ENCODE measurements at places on chromosomes 16 and 17.

- DNase-seq = peak; percentile 51
Observed at GRCh38 chr17:8941520-8941919, 24.0 kb downstream of the PIK3R5 start.

- no peak for DNase-seq
Observed at GRCh38 chr17:77928519-77929179, 29.9 kb upstream of the TNRC6C start.

- peak; percentile 79 for DNase-seq
Observed at GRCh38 chr17:17641621-17642409, 39.4 kb upstream of the RAI1 start.

- no peak for DNase-seq
Observed at GRCh38 chr17:79304884-79305283, 230.3 kb downstream of the ENGASE start.

DNA sequence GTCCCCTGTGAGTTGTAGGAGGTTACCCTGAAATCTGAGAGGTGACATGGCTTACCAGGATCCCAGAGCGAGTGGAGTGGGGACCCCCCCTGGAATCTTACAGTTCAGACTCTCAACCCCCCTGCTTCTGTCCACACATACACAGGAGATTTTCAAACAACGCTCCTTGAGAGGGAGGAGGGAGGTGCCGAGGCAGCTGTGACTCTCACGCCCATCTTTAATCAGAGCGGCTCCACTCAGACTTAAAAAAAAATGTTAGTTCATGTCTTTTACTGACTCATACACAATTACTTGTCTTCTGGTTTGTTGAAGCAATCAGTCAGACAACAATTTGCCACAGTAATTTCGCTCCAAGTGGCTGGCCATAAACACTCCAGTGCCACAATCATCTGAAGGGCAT lies 15.4 kb upstream of the TMEM220 start:
- no peak for DNase-seq

GRCh38 chr16:67468731-67469130 lies 12.2 kb downstream of the ATP6V0D1 start:
- DNase-seq = no peak

- no peak for DNase-seq
Observed at GRCh38 chr17:66043419-66043818, 148.5 kb downstream of the CEP112 start.

GRCh38 chr16:50864386-50864785 lies 122.5 kb downstream of the CYLD start:
- no peak for DNase-seq

DNA sequence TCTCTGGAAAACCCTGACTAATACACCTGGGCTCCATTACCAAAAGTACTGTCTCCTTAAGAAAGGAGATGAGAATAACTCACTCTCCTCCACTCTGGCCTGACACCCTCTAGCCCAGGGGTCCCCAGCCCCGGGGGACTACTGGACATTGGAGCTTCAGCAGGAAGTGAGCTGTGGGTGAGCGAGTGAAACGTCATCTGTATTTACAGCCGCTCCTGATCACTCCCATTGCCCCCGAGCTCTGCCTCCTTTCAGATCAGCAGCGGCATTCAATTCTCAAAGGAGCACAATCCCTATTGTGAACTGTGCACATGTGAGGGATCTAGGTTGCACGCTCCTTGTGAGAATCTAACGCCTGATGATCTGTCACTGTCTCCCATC lies 126.3 kb upstream of the TNRC6C start:
- DNase-seq = no peak

DNA sequence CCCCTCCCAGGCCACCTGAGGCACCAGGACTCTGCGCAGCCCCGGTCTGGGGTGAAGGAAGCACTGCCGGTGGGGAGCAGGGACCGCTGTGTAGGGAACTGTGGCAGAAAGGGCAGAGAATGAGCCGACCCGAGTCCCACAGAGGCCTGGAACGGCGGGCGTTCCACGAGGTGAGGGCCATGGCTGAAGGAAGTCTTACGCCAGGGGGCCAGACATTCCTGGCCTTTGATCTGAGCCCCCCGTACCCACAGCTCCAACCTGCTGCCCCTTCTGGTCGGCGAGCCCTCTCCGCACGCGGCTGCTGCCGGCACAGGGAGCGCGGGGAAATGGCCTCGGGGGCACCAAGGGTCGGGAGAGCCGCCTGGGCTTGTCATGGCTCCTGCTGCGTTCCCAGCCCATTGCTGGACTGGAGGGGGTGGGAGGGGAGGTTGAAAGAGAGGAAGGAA lies 1.4 kb upstream of the WNT3 start:
- no peak for DNase-seq

- no peak for DNase-seq
Observed at GRCh38 chr16:86862595-86863280, 284.4 kb downstream of the FOXL1 start.

- no peak for DNase-seq
Observed at GRCh38 chr16:50050802-50051201, 15.0 kb upstream of the HEATR3 start.
